ENCODE measurements at places on chromosomes 11 and 22. TPM values are rescaled to one million over a fixed set of nuclear protein-coding genes. Genes with fewer than 3 reads are reported as not detected.

GRCh38 chr11:47366020-47366490 lies 12.3 kb downstream of the SPI1 start:
- no peak overlapping the region for H3K27ac ChIP-seq
- DNase-seq = no peak
- no peak overlapping the region for H3K4me3 ChIP-seq
- H3K4me1 ChIP-seq = peaks cover 23% of the 10 kb centered on the region

DNA sequence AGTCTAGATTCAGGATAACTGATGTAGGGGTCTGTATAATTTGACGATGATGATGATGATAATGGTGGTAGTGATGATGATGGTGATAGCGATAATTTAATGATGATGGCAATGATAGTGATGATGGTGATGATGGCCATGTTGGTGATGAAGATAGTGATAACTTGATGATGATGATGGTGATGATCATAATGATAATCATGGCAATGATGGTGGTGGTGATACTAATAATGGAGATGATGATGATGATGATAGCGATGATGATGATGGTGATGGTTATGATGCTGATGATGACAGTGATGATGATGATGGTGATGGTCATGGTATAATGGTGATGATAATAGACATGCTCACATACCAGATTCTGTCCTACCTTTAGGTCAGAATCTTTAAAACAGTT lies 66.2 kb upstream of the SEZ6L start:
- H3K27me3 ChIP-seq = peaks cover 14% of the 10 kb centered on the region
- no peak overlapping the region for H3K4me3 ChIP-seq
- H3K4me1 ChIP-seq = no peaks in the 10 kb centered on the region
- no peaks in the 10 kb centered on the region for H3K36me3 ChIP-seq
- H3K27ac ChIP-seq = no peak overlapping the region
- no peak for DNase-seq

DNA sequence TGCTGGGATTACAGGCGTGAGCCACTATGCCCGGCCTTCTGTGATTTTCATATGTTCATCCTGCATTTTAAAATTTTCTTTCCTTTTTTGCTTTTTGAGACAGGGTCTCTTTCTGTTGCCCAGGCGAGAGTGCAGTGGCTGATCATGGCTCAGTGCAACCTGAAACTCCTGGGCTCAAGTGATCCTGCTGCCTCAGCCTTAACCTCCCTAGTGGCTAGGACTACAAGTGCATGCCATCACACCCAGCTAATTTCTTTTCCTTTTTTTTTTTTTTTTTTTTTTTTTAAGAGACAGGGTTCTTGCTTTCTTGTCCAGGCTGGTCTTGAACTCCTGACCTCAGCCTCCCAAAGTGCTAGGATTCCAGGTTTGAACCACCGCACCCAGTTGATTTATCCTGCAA lies 54.1 kb upstream of the WT1 start:
- no peak overlapping the region for H3K4me3 ChIP-seq
- H3K27me3 ChIP-seq = no peaks in the 10 kb centered on the region
- no peak for DNase-seq

DNA sequence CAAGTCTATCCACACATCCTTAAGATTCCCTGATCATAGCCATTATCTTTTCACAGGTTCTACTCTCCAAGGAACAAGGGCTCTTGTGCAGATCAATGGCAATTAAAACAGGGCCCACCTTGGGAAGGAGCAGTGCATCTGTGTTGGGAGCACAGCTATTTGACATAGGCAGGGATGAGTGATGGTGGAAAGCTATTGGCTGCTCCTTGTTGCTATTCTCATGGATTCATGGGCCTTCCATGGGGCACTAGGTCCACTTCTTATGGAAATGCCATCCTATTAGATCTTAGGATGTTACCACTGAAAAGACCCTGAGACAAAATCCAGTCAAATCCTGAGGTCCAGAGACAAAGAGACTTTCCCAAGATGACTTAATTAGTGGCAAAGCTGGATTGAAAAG lies 148.6 kb upstream of the MTNR1B start:
- H3K4me1 ChIP-seq = no peaks in the 10 kb centered on the region
- H3K4me3 ChIP-seq = no peak overlapping the region
- H3K27ac ChIP-seq = no peak overlapping the region
- no peaks in the 10 kb centered on the region for H3K27me3 ChIP-seq
- no peaks in the 10 kb centered on the region for H3K36me3 ChIP-seq

GRCh38 chr11:9133956-9134355 lies 42.6 kb upstream of the SCUBE2 start:
- no peaks in the 10 kb centered on the region for H3K27me3 ChIP-seq
- H3K4me1 ChIP-seq = peaks cover 22% of the 10 kb centered on the region
- no peak for DNase-seq
- H3K27ac ChIP-seq = no peak overlapping the region

DNA sequence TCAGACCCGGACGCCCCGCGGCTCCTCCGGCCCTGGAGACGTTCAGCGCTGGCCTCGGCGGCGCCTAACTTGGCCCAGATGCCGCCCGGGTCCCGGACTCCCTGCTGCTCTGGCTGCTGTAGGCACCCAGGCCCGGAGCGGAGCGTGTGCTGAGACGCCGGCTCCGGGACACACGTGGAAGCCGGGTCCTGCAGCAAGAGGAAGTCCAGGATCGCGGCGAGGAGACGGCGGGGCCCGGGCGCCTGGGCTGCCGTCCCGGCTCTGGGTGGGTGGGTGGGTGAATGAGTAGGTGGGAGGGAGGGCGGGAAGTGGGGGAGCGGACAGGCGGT lies 223 bp downstream of the WT1 start:
- DNase-seq = peak; percentile 18
- no peaks in the 10 kb centered on the region for H3K36me3 ChIP-seq
- H3K4me1 ChIP-seq = peaks cover 37% of the 10 kb centered on the region

GRCh38 chr11:16280256-16280682 lies 76.1 kb downstream of the SOX6 start:
- no peaks in the 10 kb centered on the region for H3K27me3 ChIP-seq
- no peaks in the 10 kb centered on the region for H3K36me3 ChIP-seq
- H3K4me3 ChIP-seq = no peak overlapping the region
- no peaks in the 10 kb centered on the region for H3K4me1 ChIP-seq
- peak; percentile 49 for DNase-seq

The OR2AG1 gene
- total RNA-seq = not detected

The FREY1 gene
- 1.5 TPM for total RNA-seq

The LARGE2 gene
- total RNA-seq = 1.1 TPM

The SPTBN2 gene
- total RNA-seq = 1.6 TPM

The UCP2 gene
- total RNA-seq = 259 TPM

The TEX12 gene
- total RNA-seq = 0.34 TPM

The SYCE3 gene
- 3.8 TPM for total RNA-seq

The IRAG1 gene
- not detected for total RNA-seq

All from activated CD4-positive, alpha-beta T cell treated with anti-CD3 and anti-CD28 coated beads for 36 hours (primary cell).